Activated gamma-delta T cell treated with anti-CD3 and anti-CD28 coated beads, Interleukin-2, amount 50 U/mL, for 16 hours (primary cell): ENCODE measurements at places on chromosomes 1 and 21.

DNA sequence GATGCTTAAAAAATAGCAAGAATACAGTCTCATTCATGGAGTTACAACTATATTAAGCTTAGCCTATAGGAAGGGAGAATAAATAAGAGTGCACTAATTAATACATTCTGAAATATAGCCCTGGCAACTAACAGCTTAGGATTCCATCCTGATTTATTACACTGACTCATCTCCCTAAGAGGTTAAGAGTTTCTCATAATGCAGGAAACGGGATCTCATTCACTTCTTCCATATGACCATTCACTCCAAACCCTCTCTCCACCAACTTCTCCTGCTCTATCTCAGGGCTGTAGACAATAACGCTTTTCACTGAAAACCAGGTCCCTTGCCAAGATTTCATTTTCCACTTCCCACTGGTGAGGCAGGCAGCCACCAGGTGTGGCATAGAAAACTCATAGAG lies 168.5 kb upstream of the PLD5 start:
- DNase-seq = no peak

DNA sequence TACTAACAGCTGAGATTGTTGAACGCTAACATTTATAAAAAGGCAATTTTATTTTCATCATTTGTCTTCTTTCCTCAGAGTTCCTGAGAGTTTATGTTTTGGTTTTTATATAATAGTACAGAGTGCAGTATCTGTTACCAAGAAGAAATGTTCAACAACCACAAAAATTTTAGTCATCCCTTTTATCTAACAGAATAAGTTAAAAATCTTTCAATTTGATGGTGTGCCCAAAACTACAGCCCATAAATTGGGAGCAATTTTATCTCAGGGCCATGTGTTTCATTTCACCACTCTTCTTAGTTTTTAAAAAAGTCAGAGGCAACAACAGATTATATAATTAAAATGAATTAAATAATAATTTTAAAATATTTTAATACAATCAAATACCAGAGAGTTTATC lies 37.1 kb downstream of the NEXN start:
- DNase-seq = no peak

DNA sequence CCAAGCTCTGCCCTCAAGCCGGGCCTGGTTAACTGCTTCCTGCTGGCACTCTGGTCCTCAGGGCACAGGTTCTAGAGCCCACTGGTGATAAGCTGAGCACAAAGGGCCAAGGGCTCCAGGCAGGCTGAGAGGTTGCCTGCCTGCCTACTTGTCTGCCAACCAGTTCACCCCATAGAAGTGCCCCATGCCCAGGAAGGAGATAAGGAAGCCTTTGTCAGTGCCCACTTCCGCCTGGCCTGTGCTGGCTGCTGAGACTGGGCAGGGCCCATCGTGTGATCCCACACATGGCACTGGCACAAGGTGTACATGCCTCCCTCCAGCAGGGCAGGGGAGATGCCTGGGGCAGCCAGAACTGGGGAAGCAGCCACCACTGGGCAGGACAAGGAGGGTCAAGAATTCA lies 24.1 kb downstream of the SLC9A1 start:
- DNase-seq = no peak

GRCh38 chr1:231442735-231443134 lies 20.6 kb upstream of the EGLN1 start:
- DNase-seq = no peak

- no peak for DNase-seq
These were observed 34.9 kb upstream of the NTNG1 start for GRCh38 chr1:107105914-107106313.

DNA sequence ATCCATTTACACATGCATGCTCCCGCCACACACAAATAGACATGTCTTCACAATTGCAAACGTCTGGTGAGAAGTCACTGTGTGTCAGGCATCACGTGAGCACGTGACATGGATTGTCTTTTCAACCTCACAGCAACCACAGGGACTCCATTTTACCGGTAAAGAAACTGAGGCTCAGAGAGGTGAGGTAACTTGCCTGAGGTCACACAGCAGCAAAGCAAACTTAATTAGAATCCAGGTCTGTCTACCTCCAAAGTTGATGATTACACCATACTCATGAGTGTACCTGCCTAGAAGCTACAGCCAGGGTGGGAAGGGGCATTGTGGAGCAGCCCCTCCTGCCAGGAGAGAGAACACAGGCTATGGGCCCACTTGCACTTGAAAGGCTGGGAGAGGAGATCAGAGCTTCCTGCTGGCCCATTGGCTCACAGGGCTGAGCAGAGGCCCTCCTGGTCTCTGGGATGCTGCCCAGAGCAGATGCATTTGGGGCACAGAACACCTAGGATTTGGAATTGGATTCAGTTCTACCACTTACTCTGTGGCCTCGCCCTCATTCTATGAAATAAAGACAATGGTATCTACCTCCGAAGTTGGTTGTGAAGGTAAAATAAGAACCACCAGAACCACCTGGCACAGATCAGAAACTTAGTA lies 44.4 kb upstream of the SELENON start:
- DNase-seq = no peak
